ENCODE measurements at places on chromosomes 2 and 18.
A peak's percentile ranks its signal among the peaks of the same experiment; 100 is the strongest.

DNA sequence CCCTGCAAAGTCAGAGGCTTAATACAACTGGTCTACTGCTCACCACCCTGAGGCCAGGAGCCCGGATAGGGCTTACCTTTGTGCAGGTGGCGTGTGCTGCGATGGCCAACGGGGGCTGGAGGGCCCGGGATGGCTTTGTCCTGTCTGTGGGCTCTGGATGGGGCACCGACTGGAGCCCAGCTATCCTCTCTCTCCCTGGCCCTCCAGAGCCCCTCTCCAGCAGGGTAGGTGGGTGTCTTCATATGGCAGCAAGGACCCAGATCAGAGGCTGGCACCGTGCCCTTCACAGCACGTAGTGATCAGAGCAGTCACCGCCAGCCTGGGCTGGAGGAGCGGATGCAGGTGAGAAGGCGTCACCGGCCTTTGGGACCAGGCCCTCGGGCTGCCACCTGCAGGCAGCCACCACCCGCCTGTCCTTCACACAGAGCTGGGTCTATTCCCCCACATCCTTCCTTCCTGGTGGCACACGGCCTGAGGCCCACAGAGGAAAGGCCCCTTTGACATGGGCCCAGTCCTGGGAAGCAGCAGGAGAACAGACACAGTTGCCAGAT lies 232.1 kb downstream of the EIPR1 start:
- DNase-seq, result no peak

- DNase-seq, result no peak
Observed at GRCh38 chr18:44799382-44799906, 118.8 kb downstream of the SETBP1 start.

DNA sequence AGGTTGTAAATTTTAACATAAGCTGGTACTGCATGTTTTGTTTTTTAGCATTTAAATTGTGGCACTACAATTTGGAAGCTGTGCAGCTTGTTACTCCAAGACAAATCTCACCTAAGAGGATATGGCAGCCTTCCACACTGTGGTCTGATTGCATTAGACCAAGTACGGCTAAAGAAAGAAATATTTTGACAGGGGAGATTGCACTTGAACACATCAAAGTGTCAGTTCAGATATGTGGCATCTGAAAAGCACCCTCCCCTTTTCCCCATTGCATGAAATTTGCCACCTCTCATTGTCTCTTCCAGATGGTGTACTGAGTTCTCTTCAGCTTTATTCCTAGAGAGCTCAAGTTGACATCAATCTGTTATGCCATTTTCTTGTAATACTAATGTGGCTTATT lies 295.9 kb downstream of the ERBB4 start:
- no peak for DNase-seq

GRCh38 chr2:130824492-130825061 lies 12.1 kb upstream of the ARHGEF4 start:
- DNase-seq, result peak; percentile 39
